ENCODE measurements at places on chromosomes 16 and 17. TPM values are rescaled to one million over a fixed set of nuclear protein-coding genes. Genes with fewer than 3 reads are reported as not detected.

Gene EVPL
- 0.02 TPM for total RNA-seq

Gene CHMP1A
- 85.7 TPM for total RNA-seq

Gene MTHFSD
- total RNA-seq: 31.8 TPM

Gene MT3
- total RNA-seq: 1.9 TPM

Gene TM4SF5
- total RNA-seq: not detected

Gene CSNK2A2
- total RNA-seq: 99.6 TPM

Gene CCL4
- total RNA-seq: 1,230 TPM

Gene KRTAP9-8
- not detected for total RNA-seq

Gene SLX4
- 10.8 TPM for total RNA-seq

Gene APRT
- 303 TPM for total RNA-seq

Gene MPP2
- total RNA-seq: 1.4 TPM

Gene KRT31
- not detected for total RNA-seq

Gene MYL11
- 2.7 TPM for total RNA-seq

Gene DHRS11
- total RNA-seq: 15.9 TPM

Gene WFIKKN2
- not detected for total RNA-seq

Measured in activated T-helper 1 cell treated with anti-CD3 and anti-CD28 coated beads, Interleukin-12 subunit alpha, Interleukin-12 subunit beta, Interleukin-2, Interleukin-4 antibody, amounts not matched to agents 30 ng/mL and 10 ng/mL and 1 ng/mL, durations not matched to agents 14 hours and 24 hours and 36 hours (primary cell).